Naive thymus-derived CD8-positive, alpha-beta T cell (primary cell): ENCODE measurements at places on chromosomes 1 and 21. TPM values are rescaled to one million over a fixed set of nuclear protein-coding genes. Genes with fewer than 3 reads are reported as not detected.

- no peak for DNase-seq
Measured at GRCh38 chr1:193102662-193103061, 2.6 kb downstream of the GLRX2 start.

GRCh38 chr1:154808909-154809262 lies 61.2 kb downstream of the KCNN3 start:
- no peak for DNase-seq

DNA sequence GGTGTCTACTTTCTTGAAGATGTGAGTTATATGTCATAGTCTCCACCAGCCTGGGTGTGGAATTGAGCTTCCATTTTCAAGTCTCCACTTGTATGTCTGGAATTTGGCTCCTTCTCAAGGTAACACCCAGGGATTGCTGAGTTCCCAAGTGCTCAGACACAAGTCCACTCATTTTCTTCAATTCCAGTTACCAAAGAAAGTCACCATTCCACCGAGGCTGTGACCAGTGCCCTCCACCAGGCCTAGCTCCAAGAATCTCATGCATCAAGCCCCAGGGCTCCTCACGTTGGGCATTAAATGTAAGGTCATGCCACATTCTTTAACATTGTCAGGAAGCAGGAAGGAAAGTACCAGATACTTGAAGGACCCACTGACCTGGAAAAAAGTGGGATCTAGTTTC lies 2.4 kb upstream of the RAB4A start:
- no peak for DNase-seq

DNA sequence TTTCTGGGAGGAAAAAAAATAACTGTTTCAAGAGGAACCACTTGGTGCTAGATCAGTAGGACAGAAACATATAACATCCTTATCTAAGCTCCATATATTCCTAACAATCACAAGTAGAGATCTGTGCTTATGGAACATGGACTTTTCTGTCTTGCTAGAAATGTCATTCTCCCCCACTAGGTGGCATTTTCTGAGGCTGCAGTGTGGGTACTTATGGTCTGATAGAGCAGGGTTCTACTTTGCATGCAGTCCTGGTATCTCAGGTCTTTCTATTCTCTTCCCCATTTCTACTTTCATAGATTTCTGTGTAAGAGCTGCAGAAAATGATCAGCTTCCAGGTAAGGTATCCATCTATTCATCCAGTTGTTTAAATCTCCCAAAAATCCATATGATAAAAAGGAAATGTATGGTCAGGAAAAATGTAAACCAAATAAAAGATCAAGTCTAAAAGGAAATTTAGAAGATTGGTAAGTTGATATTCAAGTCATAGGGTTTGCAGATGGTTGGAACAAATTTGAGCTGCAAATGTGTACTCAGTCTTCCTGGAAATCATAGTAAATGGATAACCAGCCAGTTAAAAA lies 1.5 kb downstream of the ZNF684 start:
- DNase-seq: no peak

DNA sequence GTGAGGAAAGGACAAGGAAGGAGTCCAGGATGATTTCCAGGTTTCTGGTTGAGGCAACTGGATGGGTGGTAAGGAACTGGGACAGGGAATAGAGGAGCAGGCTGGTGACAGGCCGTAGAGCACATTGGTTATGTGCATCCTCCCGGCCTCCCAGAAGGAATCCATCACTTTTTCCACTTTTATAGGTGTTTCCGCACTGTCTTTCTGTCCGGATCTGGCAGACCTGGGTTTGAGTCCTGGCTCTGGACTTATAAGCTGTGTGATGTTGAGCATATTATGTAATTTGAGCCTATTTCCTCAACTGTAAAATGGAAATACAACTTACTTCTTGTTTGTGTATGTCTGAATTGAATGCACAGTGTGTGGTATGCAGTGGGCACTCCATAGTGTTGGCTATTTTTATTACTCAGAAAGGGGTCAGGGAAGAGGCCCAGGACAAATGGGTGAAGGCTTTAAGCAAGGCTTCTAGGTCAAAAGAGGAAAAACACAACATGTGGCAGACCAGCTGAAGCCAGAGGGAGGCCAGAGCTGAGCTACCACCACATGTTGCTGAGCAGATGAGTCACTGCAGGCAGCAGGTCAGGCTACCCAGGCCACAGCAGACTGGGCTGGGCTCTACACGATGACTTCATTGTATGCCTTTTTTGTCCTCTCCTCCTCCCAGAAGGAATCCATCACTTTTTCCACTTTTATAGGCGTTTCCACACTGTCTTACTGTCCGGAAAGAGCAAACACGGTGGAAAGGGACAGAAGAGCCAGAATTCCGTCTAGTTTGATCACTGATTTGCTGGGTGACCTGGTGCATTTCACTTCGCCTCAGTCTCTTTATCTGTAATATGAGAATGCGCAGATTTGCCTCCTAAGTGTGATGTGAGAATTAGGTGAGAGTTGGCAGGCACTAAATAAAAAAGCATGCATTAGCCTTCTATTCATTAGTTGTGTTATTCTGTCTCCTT lies 791 bp upstream of the MAST2 start:
- no peak for DNase-seq

GRCh38 chr1:31936278-31936980 lies 1.7 kb downstream of the PTP4A2 start:
- DNase-seq: no peak

GRCh38 chr1:247322442-247322841 lies 9.2 kb downstream of the ZNF496 start:
- DNase-seq: no peak

GRCh38 chr1:94326329-94326728 lies 88.9 kb upstream of the ARHGAP29 start:
- no peak for DNase-seq

DNA sequence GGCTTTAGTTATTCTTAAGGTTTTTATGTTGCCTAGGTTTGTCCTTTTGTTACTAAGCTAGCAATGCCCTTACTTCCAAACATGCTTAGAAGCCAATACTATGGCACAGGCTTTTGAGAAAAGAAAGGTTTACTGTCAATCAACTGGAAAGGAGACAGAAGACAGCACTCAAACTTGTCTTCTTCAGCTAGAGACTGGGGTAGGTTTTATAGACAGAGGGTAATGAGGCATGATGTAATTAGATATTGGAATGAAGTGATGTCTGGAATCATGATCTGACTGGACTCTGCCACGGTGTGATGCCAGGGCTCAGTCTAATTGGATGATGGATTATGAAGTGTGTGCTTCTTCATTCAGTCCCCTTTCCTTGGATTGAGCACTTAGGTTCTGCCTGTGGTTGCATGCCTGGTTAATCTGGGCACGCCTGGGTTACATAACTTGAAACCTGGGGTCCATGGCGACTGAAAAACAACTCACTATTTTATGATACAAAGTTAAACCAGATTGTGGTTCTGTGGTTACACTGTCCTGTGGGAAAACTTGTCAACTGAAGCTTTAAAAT lies 625.8 kb downstream of the BRINP3 start:
- no peak for DNase-seq

DNA sequence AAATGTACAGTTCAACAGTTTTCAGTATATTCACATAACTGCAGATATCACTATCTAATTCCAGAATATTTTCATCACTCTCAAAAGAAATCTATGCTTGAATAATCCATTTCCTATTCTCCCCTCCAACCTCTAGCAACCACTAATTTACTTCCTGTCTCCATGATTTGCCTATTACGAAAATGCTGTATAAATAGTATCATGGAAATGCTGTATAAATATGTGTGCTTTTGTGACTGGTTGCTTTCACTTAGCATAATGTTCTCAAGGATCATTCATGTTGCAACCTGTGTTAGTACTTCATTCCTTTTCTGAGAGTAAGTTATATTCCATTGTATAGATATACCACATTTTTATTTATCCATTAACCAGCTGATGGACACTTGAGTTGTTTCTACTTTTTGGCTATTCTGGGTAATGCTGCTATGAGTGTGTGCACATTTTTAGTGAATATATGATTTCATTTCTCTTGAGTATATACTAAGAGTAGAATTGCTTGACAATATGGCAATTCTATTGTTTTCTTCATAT lies 115.6 kb downstream of the TNFSF18 start:
- no peak for DNase-seq

- DNase-seq: no peak
Measured at GRCh38 chr1:147072482-147073432, 99.5 kb downstream of the PRKAB2 start.

BMP8B gene
- polyA plus RNA-seq: not detected

PINK1 gene
- polyA plus RNA-seq: 26.3 TPM

FOXO6 gene
- not detected for polyA plus RNA-seq

GSTM5 gene
- polyA plus RNA-seq: not detected

PTPRC gene
- polyA plus RNA-seq: 1,253 TPM

USH2A gene
- polyA plus RNA-seq: not detected

RNU1-4 gene
- not detected for polyA plus RNA-seq

VWA1 gene
- polyA plus RNA-seq: not detected

AJAP1 gene
- not detected for polyA plus RNA-seq
